ENCODE measurements at places on chromosomes 3 and 15. TPM values are rescaled to one million over a fixed set of nuclear protein-coding genes. Genes with fewer than 3 reads are reported as not detected.

The LYZL4 gene
- polyA plus RNA-seq = not detected

The TNFAIP8L3 gene
- polyA plus RNA-seq = 1.7 TPM

The RFC4 gene
- polyA plus RNA-seq = 19.7 TPM

The C3orf85 gene
- not detected for polyA plus RNA-seq

The COL6A5 gene
- 0.13 TPM for polyA plus RNA-seq

The ZNF660 gene
- polyA plus RNA-seq = 4.1 TPM

The CTNNB1 gene
- 274 TPM for polyA plus RNA-seq

The KCNMB3 gene
- 4.7 TPM for polyA plus RNA-seq

The CLDN18 gene
- 0.39 TPM for polyA plus RNA-seq

DNA sequence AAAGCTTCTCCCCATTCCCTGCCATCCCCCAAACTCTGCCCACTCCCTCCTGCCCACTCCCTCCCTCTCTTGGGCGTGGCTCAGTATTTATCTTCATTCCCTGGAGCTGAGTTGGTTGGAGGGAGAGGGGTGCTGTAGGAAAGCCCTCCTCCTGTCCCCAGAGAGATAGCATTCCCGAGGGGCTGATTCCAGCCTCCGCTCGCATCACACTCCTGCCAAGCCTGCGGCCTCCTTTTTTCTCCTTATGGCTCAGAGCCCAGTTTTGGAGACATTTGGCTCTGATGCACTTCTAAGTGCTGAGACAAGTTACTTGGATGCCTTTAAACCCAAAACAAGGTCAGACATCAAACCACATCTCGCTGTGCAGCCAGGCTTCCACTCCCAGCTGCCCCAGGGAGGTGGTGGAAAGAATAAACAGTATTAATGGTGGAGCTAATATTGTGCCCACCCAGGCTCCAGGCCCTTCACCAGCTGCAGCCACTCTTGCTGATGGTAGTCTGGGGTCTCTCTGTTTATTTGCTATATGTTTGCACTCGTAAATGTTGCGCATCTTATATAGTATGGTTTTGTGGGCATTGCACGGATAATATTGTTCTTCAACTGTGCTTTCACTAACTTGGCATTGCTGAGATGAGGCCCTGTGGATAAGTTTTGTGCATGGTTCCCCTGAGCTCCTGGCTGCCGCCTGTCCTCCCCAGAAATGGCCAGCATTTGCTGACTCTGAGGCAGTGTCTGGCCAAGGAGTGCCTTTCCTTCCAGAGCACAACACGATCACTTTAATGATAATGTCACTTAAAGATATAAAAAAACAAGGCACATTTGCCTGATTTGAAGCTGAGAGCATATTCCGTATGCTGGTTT is 157.2 kb downstream of the LRRC28 start:
- DNase-seq = no peak

DNA sequence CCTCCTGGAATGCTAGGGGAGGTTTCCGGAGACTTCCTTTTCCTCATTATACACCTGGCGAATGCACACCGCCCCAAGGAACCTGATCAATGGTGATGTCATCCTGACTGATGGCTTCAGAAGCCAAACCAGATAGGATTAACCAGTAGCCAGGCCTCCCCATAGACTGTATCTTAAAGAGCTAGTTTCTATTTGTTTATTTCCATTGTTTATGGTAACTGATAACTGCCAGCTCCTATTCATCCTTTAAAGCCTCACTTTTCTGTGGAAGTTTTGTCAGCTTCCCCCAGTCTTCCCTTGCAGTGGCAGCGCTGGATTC is at the start of gene MKRN2OS:
TSS of gene MKRN2OS (minus strand) at position 27 of the 319 bp plus-strand sequence. CDS start 35 bp downstream, outside the sequence.
- no peak for DNase-seq

DNA sequence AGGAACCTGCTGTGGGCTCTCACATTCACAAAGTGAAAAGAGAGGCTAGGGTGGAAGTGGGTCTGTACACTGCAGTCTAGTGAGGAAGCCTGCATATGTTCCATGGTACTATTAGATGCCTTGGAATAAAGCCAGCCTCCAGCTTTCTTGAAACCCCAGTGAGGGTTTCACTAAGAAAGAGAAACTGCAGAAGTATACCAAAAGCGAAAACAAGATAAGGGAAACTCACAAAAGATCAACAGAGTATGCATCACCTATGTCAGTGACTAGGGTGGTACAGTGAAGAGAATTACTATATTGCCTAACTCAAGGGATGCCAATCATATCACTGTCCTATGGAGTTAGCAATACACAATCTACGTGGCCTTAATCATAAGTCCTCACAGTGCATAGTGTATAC is 212.5 kb upstream of the GADL1 start:
- DNase-seq = no peak

DNA sequence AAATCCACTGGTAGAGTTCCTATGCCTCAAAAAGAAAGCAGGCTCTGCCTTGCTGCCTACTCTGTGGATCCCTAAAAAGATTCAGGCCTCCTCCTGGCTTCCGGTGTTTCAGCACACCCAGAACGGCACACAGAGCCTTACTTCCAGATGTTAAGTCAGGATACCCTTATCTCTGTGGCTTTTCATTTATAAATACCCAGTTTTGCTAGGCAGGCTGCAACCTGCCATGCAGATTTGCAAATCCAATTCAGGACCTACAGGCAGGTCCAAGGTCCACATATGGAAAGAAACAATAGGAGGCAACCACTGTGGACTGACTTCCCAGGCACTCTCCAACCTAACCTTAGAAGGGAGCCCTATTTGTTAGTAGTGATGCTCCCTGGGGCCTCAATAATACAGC is 30.7 kb downstream of the EFL1 start:
- DNase-seq = no peak

GRCh38 chr3:179091113-179091512 is 19.5 kb upstream of the ZMAT3 start:
- no peak for DNase-seq

DNA sequence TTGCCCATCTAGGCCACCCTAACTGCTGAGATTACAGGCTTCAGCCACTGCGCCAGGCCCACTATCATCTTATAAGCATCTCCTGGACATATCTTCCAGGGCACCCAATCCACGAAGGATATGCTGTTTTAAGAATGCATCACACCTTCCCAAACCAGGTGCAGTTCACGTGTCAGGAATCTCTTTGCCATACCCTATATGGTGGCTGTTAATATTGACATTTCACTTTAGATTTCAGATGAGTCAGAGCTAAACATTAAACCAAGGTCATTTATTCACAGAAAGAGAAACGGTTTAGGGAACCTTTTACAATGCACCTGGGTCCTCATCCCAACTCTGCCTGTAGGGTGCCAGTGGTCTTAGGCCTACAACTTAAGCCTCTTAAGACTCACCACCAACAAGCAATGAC is 85.7 kb downstream of the TBL1XR1 start:
- DNase-seq = no peak

DNA sequence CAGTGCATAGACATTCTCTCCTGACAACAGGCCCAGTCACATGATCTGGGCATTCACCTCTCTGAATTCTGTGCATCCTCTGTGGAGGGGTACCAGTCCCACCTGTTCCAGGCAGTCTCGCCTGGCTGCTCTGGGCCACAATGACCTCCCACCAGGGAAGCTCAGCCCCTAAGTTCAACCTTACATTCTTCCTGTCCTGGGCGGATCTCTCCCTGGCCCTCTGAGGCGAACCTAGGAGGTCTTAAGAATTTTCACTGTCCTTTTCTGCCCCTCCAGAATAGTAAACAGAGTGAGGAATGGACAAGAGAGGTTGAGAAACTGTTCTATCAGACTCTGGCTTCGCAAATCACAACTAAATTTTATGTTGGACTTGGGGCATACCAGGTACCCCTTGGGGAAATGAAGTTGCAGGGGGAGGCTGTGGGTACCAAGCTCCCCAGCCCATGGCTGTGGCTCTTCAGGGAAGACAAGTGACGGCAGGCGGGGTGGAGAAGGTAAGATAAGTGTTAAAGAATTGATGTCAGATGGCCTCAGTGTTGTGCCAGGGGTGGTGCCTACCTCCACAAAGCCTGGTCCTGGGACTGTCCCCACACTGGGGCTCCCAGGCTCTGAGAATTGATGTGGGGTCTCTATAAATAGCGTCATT is 5.3 kb downstream of the SCN5A start:
- DNase-seq = no peak

DNA sequence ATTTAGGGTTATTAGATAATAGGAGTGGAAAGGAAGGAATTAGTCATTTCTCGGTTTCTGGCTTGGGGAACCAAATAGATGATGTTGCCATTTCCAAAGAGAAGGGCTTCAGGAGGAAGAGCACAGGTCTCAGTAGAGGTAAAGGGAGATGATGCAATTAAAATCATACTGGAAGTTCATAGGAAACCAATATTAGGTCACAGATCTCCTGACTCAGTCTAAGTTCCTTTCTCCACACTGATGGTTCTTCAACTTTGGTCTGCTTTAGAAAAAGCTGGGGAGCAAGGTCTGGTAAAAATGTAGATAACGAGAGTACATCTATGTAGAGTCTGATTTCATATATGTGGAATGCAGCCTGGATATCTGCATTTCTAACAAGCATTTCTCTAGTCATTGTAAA is 130.9 kb downstream of the POLQ start:
- DNase-seq = no peak

DNA sequence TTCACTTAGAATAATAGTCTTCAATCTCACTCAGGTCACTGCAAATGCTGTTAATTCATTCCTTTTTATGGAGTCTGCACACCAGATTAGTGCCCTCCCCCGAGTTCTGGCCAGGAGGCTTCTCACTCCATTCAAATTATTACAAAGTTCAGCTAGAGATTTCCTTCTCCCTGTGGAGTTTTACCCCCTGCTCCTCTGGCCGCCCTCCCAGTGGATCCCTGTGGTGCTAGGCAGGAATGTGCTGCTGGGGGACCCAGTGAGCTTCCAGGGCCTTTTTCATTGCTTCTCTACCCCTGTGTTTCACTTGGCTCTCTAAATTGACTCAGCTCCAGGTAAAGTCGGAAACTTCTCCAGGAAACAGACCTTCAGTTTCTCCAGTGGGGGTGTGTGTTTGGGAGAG is 42.7 kb upstream of the CD200R1L start:
- no peak for DNase-seq

GRCh38 chr3:30832961-30833575 is 61.4 kb downstream of the GADL1 start:
- DNase-seq = no peak

GRCh38 chr3:128060473-128061381 is 8.5 kb downstream of the SEC61A1 start:
- DNase-seq = no peak

- DNase-seq = no peak
Observed at GRCh38 chr3:193132964-193133363, 108.1 kb upstream of the PLAAT1 start.

GRCh38 chr3:141680620-141681389 is 57.3 kb upstream of the RNF7 start:
- no peak for DNase-seq

- DNase-seq = no peak
Observed at GRCh38 chr3:42510325-42510724, 7.9 kb downstream of the VIPR1 start.

- DNase-seq = no peak
Observed at GRCh38 chr3:112817271-112817670, 29.4 kb downstream of the CD200R1L start.

GRCh38 chr3:182118066-182118465 is 406.3 kb downstream of the SOX2 start:
- DNase-seq = no peak

- no peak for DNase-seq
Observed at GRCh38 chr3:194632809-194633348, 340 bp downstream of the TMEM44 start.

GRCh38 chr15:93052090-93052879 is 36.7 kb downstream of the RGMA start:
- no peak for DNase-seq

DNA sequence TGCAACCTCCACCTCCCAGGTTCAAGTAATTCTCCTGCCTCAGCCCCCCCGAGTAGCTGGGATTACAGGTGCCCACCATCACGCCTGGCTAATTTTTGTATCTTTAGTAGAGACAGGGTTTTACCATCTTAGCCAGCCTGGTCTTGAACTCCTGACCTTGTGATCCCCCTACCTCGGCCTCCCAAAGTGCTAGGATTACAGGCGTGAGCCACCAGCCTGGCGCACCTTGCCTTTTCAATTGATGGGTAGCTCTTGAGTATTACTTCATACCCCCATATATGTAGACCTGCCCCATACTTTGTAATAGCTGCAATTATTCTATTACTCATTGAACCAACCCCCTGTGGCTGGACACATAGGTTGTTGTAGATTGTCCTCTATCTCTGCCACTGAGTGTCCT is 101.3 kb downstream of the LRRK1 start:
- no peak for DNase-seq

- no peak for DNase-seq
Observed at GRCh38 chr3:36906504-36907149, 38.2 kb downstream of the TRANK1 start.

- no peak for DNase-seq
Observed at GRCh38 chr3:154684440-154684839, 254.4 kb upstream of the GPR149 start.

GRCh38 chr3:28982906-28983305 is 298.0 kb upstream of the RBMS3 start:
- no peak for DNase-seq

GRCh38 chr15:66592505-66593218 is 26.9 kb upstream of the LCTL start:
- no peak for DNase-seq

Data from forelimb muscle (tissue), 1 donor.